ENCODE measurements at places on chromosomes 7 and 10.

DNA sequence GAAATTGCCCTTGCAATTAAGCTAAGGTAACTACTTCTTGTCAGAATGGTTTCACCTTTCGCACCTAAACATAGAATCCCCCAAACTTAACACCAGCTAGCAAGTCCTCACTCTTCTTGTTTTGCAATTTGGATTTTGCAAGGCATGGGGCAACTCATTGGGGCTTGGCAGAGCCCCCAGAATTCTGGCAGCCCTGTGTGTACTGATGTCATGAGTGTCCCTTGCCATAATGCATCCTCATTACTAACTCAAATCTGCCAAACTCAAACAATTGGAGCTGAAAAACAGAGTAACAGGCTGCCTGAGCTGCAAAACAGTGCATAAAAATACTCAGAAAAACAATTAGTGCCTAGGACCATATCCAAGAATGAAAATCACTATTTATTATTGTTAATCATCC is 7.9 kb upstream of the XPNPEP1 start:
- no peak for DNase-seq

DNA sequence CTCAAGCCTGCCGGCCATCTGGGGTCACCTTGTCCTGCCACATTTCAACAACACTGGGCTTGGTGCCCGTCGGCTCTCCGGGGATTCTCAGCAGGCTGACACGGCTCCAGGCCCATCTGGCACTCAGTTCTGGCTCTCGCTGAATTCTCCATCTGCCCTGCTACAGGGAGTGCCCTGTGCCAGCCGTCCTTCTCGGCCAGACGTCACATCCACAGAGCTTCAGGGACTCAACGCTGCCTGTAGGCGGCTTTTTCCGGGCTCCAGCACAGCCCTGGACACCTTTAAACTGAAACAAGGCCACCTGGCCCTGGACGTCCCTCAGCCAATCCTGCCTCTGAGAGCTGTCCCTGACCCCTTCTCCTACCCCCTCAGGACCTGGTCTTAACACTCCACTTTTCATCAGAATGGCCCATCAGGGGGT is 43.0 kb downstream of the TMEM130 start:
- no peak for DNase-seq

DNA sequence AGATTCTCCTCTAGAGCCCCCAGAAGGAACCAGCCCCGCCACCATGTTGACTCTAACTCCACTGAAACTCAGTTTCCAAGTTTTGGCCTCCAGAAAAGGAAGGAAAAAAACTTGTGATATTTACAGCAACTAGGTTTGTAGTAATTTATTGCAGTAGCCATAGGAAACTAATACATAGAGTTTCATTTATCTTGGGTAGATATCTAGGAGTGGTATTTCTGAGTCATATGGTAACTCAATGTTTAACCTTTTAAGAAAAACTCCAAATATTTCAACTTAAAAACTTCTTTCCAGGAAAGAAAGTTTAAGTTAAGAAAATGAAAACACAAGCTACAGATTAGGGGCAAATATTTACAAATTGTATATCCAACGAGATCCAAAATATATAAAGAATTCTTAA is 576.7 kb downstream of the KCNMA1 start:
- no peak for DNase-seq

- no peak for DNase-seq
Measured at GRCh38 chr7:28646376-28647075, 234.2 kb downstream of the CREB5 start.

DNA sequence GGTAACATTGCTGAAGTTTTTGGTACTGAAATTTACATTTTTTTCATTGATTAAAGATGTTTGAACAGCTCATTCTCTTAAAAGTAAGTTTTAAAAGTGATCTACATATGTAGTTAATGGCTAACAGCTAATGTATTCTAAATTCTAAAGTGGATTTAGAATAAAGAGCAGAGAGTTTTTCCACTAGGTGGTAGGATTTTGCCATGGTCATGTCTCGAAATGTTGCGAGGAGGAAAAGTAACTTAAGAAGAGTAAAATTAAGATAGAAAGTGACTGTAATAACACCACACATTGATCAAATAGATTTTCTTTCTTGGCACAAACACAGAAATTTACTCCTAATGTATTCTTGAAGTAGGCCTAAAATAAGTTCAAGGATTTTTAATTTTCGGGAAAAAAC is 19.8 kb downstream of the LSMEM1 start:
- DNase-seq, result no peak

- DNase-seq, result no peak
Measured at GRCh38 chr7:100675105-100675451, 1.5 kb downstream of the GNB2 start.

DNA sequence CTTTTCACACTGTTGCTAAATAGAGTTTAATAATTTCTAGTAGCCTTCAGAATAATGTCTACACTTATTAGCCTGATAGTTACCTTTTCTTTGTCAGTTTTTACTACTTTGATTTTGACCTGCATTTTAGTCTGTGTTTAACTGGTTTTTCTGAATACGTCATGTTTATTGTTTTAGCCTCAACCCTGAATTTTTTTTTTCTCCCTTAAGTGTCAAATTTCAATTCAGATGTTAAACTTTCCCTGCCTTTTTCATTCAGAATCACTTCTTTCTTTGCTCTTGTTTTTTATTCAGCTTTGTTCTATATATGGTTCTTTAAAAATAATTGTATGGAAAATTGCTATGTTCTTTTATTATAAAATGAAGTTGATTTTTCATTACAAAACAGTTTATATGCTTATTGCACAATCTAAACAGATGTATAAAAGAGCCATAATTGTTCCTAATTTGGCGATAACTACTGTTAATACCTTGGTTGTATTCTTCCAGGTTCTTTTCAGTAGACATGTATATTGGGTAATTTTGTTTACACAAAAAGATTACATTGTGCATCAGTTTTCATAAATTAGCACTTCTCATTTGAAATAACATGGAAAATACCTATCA is 159.7 kb downstream of the ADK start:
- DNase-seq, result no peak

DNA sequence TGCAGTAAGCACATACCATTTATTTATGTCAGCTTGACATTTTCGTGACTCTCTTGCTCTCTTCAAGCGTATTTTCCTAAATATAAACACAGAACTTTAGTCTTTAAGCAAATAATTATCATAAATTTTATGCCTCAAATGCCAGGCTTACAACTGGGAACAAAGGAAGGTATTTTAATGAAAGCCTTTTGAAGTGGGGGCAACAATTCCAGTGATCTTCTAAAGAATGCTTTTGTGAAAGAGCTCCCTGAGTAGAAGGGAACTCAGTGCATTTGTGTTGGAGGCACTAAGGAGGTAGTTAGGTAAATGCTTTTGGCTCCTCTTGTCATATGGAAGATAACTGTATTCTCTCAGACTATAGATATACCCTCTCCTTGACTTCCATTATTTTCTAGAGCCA is 104.9 kb downstream of the VPS50 start:
- DNase-seq, result no peak

GRCh38 chr7:126659124-126659523 is 593.6 kb downstream of the GRM8 start:
- no peak for DNase-seq

DNA sequence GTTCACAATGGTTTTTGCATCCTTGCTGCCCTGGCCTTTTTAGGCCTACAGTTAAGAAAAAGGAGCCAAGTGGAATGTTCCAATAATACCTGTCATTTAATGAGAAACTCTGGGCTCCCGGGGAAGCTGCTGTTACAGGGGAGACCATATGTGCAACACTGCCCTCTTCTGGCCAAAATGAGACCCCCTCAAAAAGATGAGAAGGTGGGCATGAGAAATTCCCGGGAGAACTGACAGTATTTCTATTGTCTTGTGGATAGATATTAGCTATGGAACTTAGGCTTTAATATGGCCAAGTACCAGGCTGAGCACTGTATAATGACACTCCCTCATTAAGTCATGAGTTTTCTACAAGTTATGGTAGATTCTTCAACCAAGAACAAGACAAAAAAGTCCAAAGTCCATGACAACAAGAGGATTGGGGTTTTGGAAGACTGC is 99.4 kb downstream of the CCDC3 start:
- DNase-seq, result peak; percentile 55

- no peak for DNase-seq
Measured at GRCh38 chr10:44799966-44800365, 111.2 kb upstream of the TMEM72 start.

- no peak for DNase-seq
Measured at GRCh38 chr7:83148776-83149175, 13.9 kb downstream of the PCLO start.

DNA sequence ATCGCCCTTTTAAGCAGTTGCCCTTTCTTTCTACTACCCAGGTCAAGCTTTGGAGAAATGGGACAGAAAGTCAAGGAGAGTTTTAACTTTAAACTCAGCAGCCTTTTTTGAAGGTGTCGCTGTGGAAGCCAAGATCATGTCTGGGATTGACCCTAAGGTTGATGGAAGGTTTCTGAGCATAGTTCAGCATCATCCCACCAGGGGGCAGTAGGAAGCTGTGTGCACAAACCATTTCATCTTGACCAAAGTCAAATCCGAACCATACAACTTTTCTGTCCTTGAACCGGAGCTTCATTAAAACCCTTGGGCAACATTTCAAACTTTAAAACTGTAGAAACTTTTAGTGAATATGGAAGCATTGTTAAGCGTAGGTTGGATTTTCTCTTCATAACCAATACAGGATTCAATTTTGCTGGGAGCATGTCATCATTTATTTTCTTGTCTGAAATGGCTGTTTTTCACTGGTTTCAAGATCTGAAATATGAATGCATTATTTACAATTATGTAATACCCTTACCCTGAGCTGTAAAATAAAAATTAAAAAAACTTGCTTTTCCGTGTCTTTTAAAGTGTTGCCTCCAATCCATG is 214.4 kb upstream of the KIAA1217 start:
- peak; percentile 55 for DNase-seq

GRCh38 chr7:91288208-91288824 is 24.1 kb downstream of the FZD1 start:
- peak; percentile 28 for DNase-seq

- peak; percentile 93 for DNase-seq
Measured at GRCh38 chr10:17229016-17229716, 1.1 kb downstream of the VIM start.

GRCh38 chr10:6713120-6713519 is 133.0 kb upstream of the PRKCQ start:
- no peak for DNase-seq

GRCh38 chr10:119455609-119456434 is 86.7 kb downstream of the RGS10 start:
- DNase-seq, result no peak

- DNase-seq, result no peak
Measured at GRCh38 chr7:100544967-100545359, 6.0 kb downstream of the AGFG2 start.

GRCh38 chr10:103990121-103990520 is 23.2 kb downstream of the SLK start:
- no peak for DNase-seq

- DNase-seq, result no peak
Measured at GRCh38 chr7:71210220-71210619, 78.3 kb downstream of the GALNT17 start.

DNA sequence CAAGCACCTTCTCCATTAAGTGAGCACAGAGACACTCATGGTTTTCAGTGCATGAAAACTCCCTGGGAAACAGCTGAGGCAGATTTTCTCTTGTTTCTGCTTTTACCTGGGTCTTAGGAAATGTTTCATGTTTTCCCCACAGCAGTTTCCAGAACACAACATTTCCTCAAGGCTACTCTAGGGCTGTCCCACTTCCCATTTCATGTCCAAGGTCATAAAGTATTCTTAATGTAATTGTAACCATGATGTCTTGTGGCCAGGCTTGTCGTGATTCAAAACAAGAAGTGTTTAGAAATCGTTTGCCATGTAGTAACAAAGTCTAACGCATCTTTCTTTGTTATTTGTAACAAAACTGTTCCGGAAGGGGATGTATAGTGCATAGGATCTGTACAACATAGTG is 83.8 kb upstream of the NRP1 start:
- no peak for DNase-seq

GRCh38 chr10:133235265-133235855 is 2.3 kb upstream of the VENTX start:
- no peak for DNase-seq

DNA sequence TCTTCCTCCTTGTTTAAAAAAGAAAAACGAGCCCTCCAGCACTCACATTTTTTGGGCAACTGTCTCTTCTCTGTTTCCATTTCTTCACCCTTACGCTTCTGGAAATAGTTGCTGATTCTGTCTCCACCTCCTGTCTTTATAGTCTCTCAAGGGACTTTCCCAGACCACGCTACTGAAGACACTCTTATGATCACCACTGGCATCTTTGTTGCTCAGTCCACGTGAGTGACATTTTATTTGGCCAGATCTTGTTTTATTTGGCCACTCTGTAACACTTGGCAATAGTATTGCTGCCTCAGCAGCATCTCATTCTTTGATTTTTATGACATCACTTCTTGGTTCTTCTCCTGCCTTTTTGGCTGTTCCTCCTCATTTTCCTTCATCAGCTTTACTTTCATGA is 21.6 kb upstream of the NME8 start:
- DNase-seq, result no peak

DNA sequence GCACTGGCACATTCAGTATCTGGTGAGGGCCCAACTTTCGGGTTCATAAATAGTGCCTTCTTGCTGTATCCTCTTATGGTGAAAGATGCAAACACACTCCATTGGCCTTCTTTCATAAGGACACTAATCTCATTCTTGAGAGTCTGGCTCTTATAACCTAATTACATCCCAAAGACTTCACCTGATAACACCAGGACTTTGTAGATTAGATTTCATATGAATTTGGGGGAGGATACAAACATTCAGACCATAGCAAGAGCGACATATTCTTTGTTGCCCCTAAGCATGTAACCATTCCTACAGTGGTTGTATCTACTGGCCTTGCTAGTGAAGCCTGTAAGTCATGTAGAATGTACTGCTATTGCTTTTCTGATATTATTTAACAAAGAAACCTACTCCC is 525.2 kb downstream of the GFRA1 start:
- DNase-seq, result no peak

GRCh38 chr7:39845006-39845405 is 105.0 kb upstream of the CDK13 start:
- DNase-seq, result no peak

DNA sequence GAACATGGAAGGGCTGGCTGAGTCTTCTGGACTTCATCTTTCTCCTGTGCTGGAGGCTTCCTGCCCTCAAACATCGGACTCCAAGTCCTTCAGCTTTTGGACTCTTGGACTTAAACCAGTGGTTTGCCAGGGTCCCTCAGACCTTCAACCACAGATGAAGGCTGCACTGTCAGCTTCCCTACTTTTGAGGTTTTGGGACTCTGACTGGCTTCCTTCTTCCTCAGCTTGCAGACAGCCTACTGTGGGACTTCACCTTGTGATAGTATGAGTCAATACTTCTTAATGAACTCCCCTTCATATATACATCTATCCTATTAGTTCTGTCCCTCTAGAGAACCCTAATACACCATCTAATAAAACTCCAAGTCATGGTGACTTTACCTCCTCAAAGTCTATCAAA is 4.0 kb upstream of the CLEC5A start:
- no peak for DNase-seq

- DNase-seq, result no peak
Measured at GRCh38 chr10:131994435-131994834, 12.7 kb upstream of the BNIP3 start.

DNA sequence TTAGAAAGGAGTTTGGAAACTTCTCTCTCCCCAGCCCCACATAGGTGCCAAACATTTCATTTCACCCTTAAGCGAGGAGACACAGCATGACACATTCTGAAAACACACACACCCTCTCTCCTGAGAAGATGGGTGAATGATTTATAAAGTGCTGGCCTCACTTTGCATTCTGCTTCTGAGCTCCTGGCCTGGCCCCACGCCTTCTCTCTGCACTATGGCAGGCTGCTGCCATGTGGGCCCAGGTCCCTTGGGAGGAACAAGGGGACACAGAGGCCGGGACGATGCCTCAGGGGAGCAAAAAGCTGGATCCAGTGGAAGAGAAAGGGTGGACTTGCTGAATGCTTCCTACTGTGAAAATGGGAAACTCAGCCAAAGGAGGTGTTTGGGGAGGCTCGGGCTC is 56.0 kb downstream of the CPXM2 start:
- no peak for DNase-seq
